Choroid plexus epithelial cell (primary cell): ENCODE measurements at places on chromosomes 12 and 14.

- no peak for DNase-seq
These were observed 260.3 kb upstream of the DIO3 start for GRCh38 chr14:101301011-101301410.

- DNase-seq: no peak
These were observed 86.2 kb downstream of the TSPAN8 start for GRCh38 chr12:71071536-71072097.

DNA sequence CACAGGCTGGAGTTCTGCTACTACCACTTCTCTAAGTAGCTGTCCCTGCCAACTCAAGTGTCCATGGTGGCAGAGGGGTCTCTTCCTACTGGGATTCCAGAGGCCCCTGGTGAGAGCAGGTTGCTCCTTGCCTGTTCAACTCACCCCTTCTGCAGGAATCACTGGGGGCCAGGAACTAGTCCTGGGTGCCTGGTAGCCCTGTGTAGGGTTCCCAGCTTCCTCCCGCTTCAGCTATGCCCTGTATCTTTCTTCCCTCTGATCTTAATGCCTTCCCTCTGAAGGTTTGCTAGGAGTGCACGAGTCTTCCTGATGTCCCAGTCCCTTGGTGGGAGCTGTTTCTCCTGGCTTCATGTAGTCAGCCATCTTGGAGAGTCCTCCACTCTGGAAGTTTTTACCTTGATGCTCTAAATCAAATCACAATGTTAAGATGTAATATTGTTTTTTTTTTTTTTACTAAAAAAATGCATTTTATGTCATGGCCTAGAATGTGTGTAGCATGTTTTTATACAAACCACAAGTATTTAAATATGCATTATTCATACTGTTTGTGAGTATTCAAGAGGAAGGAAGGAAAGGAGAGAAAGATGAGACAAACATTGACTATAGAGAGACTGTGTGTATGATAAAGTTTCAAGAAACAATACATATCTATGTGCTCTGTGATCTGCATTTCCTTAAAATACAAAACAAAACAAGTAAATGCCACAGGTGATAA is 54.7 kb downstream of the FRS2 start:
- DNase-seq: peak; percentile 45

DNA sequence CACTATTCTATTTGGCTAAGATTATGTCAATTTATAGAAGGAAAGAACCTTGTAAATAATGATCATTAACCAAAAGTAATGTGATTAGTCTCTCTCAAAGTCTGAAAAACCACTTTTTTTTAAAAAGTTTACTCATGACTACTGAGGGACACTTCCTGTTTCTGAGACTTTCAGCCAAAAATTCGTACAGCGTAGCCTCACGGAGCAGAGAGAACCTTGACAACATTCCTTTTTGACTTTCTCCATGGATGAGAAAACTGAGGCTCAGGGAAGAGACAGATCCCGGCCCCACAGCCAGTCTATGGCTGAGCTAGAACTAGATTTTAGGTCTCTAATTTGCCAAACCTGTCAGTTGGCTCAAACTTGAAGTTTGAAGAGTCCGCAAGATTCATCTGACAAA is 68.2 kb downstream of the DAD1 start:
- no peak for DNase-seq

- peak; percentile 86 for DNase-seq
These were observed 213.6 kb downstream of the DAD1 start for GRCh38 chr14:22375321-22375930.

DNA sequence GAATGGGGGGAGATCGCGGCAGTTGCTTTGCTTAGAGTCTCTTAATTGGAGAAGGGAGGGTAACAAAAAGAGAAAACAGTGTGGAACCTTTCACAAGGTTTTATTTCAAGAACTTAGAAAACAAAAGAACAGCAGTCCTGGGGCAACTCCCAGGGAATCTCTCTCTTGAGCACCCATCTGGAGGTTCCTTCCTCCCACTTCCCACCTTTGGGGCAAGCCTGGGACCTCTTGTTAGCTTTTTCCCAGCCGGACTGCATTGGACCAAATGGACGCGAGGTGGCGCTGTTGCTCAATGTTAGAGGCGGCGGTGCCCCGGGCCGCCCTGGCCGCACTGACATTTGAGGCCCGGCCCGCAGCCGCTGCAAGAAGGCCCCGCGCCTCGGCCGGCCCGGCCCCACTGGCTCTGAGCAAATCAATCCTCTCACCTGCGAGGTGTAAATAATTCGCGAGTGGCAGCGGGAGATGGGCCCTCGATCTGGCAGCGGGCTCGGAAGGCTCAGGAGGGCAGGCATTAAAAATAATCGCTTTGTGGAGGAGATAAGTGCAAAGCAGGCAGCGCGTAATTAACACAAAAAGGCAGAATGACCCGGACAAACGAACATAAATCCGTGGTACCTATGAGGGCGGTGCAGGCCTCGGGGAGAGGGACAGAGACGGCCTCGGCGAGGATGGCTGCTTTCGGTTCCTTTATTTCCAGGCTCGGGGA is 2.8 kb upstream of the HOXC8 start:
- DNase-seq: peak; percentile 73

- no peak for DNase-seq
These were observed 148.2 kb downstream of the PLEKHA5 start for GRCh38 chr12:19277711-19278110.

DNA sequence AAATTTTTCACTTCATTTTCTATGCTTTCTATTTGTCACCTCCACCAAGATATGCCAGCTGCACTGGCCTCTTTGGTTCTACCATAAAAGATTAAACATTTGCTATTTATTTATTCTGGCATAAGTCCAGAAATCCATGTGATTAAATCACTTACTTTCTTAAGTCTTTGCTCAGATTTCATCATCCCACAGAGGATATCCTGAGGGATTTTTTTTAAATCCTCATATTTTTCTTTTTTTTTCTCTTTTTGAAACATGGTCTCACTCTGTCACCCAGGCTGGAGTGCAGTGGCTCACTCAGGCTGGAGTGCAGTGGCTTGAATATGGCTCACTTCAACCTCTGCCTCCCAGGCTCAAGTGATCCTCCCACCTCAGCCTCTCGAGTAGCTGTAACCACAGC is 645.4 kb upstream of the ATXN7L3B start:
- peak; percentile 56 for DNase-seq

GRCh38 chr14:50668826-50669143 is 679 bp upstream of the SAV1 start:
- DNase-seq: no peak

GRCh38 chr14:55347040-55347439 is 64.6 kb downstream of the ATG14 start:
- DNase-seq: no peak

GRCh38 chr12:77372026-77372425 is 306.7 kb upstream of the E2F7 start:
- DNase-seq: no peak

DNA sequence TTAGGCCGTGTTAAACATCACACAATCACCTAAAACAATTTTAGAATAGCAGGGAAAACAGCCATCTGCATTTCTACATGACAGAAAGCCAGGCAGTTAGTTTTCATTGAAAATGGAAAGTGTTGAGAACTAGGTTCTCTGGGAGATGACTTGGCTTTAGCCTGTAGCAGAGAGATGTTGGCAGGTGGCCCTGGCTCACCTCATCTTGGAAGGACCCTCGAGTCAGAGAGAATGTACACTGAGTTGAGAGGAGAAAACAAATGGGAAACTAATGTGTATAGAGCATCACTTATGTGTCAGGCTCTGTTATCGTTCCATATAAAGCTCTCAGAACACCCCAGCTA is 51.9 kb downstream of the SUSD6 start:
- DNase-seq: no peak

GRCh38 chr14:37139710-37140109 is 32.7 kb downstream of the SLC25A21 start:
- no peak for DNase-seq

- DNase-seq: peak; percentile 21
These were observed 17.0 kb downstream of the PPP1R1A start for GRCh38 chr12:54571193-54572188.

- no peak for DNase-seq
These were observed 139.1 kb downstream of the ZFP36L1 start for GRCh38 chr14:68653804-68654203.

DNA sequence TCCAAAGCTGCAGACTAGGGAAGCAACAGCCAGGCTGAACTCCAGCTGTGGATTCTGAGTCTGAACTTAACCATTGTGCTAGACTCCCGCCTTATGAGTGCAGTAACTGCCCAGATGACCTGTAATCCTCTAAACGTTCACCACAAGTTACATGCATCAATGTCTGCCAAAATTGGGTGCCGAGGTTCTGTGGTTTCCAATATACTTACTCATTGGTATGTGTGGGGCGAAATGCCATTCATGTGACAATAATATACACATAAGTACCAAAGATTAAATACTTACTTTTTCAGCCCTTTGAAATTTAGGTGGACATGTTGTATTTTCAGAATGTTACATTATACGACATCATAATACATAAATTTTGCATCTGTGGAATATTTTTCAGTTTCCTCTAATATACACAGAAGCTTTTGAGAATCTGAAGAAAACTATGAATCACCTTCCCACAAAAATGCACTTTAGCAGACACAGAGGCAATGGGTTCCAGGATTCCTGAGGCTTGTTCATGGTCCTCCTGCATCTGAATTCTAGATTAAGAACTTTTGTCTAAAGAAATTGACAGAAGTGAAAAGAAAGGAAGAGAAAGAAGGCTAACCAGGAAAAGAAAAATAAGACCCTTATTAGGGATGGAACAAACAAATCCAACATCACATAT is 31.7 kb downstream of the GRIP1 start:
- DNase-seq: peak; percentile 91

GRCh38 chr12:123471374-123472068 is 13.6 kb downstream of the SNRNP35 start:
- peak; percentile 92 for DNase-seq

DNA sequence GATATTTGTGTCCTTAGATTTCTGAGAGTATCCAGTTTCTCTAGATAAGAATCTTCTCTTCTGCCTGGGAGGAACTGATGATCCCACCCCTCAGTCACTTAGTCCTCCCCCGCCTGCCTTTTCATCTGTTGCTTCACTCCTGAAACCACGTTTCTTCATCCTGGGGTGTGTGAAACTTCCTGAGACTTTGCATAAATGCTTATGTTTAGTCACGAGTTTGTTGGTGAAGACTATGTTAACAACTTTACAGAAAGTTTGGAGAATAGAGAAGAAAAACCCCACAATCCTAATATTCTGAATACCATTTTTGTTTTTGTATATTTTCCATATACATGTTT is 33.2 kb downstream of the MARK3 start:
- DNase-seq: peak; percentile 93

GRCh38 chr12:90299121-90299520 is 590.5 kb upstream of the ATP2B1 start:
- DNase-seq: peak; percentile 47

GRCh38 chr12:119679081-119679480 is 11.1 kb downstream of the PRKAB1 start:
- DNase-seq: peak; percentile 44

DNA sequence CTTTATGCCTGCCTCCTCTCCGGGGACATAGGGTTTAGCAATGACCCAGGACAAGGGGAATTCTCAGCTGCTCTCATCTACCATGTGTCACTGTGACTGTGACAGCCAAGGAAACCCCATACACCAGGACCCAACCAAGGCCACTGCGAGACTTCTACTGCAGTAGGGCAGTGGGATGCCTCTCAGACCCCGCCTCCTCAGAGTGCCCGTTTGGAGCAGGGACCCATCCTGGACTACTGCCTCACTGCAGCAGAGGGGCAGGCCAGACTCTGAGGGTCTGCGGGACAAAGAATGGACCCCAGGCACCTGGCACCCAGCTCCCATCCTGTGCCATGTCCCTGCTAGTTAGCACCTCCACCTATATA is 71.3 kb upstream of the DDX11 start:
- no peak for DNase-seq

GRCh38 chr14:99806836-99807235 is 13.6 kb downstream of the EML1 start:
- no peak for DNase-seq
